ENCODE measurements at places on chromosomes 16 and 17.

GRCh38 chr16:49775581-49775980, 80.3 kb downstream of the ZNF423 start:
- DNase-seq: no peak

GRCh38 chr16:57551057-57551456, 8.6 kb downstream of the ADGRG5 start:
- no peak for DNase-seq

DNA sequence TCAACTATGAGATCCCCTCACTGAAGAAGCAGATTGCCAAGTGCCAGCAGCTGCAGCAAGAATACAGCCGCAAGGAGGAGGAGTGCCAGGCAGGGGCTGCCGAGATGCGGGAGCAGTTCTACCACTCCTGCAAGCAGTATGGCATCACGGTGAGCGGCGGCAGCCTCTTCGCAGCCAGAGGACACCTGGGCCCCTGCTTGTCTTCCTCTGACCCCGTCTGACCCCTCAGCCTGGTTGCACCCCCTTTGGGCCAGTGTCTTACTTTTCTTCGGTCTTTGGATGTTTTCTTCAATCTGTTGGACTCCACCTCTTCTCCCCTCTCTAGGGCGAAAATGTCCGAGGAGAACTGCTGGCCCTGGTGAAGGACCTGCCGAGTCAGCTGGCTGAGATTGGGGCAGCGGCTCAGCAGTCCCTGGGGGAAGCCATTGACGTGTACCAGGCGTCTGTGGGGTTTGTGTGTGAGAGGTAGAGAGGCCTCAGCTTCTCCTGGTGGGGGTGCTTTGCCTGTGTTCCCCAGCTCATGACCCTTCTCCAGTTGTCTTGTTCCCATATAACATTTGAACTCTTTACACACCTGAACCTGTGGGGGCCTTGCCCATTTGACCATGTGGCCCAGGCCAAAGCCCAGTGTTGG, 4.4 kb downstream of the CDK5RAP3 start:
- DNase-seq: no peak

DNA sequence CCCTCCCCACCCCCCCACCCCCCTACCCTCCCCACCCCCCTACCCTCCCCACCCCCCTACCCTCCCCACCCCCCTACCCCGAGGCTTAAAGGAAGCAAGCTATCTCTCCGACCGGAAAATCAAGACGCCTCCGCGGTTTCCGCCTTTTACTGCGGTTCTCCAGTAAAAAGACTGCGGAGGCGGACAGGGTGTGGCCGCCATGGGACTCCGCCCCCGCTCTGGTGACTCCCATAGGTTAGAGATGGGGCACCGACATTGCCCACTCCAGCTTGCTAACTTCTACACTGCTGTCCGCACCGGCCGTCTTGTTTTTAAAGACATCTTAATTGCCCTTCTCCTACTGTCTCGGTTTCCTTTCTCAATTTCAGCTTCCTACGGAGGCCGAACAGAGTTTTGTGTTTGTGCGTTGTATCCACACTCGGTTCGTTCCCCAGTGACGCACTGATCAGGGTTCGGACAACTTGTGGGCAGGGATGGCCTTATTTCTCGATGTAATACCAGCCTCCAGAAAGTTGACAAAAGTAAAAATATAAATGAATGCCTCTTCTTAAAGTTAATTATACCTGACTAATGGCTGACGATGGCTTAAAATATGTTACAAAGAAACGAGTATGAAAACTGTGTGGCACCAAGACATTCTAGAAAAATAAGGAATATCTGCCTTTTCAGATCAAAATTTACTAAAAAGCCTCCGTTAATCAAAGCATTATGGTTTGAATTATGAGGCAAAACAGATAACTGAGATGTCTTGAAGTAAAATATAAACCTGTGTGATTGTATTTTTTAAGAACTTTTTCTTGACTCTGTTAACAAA, 1.1 kb upstream of the ZNF200 start:
- DNase-seq: peak; percentile 8

- no peak for DNase-seq
Observed at GRCh38 chr16:56414366-56414765, 11.0 kb downstream of the AMFR start.
